ENCODE measurements at places on chromosomes 4 and X.
A peak's percentile ranks its signal among the peaks of the same experiment; 100 is the strongest.

DNA sequence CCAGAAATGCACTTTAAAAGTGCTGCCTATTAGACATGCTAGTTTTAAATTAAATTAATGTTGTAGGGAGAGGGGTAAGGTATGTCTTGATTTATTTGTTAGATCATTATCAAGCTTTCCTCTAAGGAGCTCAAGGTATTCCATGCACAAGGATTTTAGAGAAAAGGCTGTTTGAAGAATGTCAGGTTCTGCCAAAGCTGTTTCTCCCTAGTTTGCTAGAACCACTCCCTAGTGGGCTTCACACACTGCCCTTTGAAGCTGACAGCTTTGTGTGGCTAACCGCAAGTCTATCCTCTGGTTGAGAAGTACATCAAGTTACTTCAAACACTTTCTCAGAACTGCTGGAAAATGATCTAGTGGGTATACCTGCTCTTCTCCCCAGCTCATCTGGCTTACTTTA lies 32.3 kb downstream of the RASL11B start:
- peak; percentile 9 for DNase-seq

DNA sequence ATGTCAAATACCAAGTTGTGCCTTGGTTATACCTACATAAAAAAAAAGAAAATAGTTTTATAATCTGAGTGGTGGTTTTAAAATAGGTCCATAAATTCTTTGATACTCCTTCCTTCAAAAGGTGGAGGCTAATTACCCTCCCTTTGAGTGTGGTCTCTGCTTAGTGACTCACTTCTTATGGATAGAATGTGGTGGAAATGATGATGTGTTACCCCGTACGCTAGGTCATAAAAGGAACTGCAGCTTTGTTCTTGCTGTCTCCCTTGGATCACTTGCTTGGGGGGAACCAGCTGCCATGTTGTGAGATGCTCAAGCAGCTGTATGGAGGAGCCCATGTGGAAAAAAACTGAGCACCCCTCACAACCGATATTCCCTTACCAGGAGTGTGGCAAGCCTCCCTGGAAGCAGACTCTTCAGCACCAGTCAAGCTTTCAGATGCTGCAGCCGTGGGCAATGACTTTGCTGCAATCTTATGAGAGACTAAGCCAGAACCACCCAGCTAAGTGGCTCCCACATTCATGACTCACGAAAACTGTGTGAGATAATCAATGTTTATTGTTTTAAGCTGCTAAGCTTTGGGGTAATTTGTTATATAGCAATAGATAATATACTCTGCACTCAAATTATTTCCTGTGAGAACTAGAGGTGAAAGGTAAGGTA lies 195.0 kb upstream of the GATB start:
- no peak for DNase-seq

DNA sequence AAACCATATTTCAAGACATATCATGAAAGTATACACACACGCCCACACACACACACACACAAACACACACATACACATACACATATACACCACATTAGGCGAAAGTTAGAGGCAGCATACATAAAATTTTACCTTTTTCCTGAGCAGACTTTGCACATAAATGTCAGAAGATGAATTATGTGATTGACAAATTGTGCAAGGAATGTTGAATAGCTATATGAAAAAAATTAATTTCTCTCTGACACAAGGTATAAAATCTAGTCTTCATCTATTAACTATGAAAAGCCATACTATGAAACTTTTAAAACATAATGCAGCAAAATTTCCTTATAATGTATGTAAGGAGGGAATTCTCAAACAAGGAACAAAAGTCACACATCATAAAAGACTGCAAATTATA lies 24.4 kb downstream of the FSTL5 start:
- DNase-seq: no peak

GRCh38 chrX:103918050-103918449 lies 44.4 kb upstream of the TMSB15B start:
- DNase-seq: peak; percentile 19

GRCh38 chr4:91527056-91527455 lies 776.7 kb upstream of the GRID2 start:
- no peak for DNase-seq

DNA sequence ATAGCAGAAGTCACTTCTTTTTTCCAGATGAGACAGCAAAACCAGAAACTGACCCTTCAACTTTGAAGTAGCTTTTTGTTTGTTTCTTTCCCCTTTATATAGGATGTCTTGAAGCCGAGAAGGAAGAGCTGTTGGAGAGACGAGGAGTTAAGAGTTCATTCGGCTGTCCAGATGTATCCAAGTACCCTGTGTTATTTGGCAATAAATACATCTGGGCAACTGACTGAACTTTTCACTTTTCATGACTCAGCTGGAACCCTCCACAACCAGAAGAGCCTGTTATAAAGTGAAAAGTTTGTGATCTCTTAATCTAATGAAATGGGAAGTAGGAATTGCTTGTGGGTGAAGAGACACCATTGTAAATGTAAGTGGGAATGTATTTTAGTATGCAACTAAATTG lies 131.2 kb downstream of the HTR2C start:
- DNase-seq: no peak

- no peak for DNase-seq
Observed at GRCh38 chr4:181308476-181309312, 934.5 kb upstream of the TENM3 start.

DNA sequence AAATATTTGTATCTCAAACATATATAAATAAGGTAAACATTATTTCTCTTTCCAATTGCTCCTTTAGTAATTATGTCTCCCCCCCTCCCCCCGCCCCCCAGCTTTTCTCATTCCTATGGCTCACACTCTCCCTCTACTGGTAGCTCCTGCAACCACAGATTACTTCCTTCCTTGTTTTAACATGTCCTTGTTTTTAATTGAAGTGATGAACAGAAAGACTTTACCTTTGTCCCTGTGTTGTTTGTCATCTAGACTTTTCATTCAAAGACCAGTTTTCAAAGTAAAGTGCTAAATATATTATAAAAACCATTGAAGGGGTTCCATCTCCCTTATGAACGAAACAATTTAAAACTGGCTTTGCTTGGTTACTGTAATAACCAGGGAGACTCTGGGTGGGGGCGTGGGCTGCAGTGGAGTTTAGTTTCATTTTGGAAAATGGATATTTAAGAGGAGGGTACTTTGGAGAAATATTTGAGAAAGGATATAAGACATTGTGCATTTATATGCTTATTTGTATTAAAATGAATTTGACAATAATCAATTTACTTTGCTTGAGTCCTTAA lies 352.9 kb downstream of the RAPGEF2 start:
- peak; percentile 18 for DNase-seq

DNA sequence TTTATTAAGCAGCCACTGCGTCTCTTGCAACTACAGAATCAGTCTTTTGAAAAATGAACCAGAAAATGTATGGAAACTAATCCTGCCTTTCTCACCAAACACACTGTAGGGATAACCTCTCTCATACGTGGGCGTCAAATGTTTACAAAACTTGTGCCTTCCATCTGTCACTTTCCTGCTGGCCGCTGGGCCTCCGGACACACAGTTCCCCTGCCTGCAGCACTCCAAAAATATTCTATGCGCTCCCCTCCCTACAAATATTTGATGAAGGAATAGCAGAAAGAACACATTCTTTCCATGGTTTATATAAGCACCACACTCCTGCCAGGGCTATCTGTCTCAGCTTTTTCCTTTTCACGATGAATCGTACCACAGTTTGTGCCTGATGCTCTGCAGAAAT lies 14.9 kb upstream of the CYTL1 start:
- no peak for DNase-seq

DNA sequence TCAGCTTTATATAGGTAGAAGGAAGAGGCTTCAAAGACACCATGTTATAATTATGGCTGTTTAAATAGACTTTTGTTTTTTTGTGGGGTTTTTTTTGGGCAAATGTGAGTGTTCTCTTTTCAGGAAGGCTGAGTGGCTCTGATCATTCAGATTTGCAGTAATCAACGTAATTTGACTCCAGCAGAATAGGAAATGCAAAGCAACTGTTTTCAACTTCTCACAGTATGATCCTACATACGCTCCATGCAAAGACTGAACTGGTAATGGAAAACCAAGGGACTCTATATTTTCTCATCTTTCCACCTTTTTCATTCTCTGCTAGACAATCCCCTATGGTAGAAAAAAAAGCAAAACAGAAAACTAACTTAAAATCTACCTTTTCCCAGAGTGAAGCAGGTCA lies 10.8 kb downstream of the ADH1B start:
- no peak for DNase-seq

- DNase-seq: no peak
Observed at GRCh38 chr4:152417673-152418072, 118.2 kb downstream of the FBXW7 start.

DNA sequence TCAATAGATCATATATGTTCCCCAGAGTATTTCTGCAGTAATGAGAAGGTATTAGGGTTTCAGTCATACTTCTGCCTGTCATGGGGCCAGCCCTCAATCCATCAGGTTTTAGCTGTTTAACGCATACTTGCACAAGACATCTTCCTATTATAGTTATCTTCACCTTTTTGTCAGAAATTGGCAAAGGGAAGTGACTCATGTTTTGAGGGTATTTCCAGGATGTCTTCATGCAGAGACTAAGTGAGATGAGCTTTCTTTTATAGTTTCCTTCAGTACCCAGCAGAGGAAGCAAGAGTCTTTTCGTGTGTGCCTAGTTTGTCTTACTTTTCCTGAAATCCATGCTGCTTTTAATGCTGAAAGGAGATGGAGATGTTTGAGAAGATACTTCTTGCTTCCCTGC lies 9.5 kb downstream of the CSTF2 start:
- no peak for DNase-seq

DNA sequence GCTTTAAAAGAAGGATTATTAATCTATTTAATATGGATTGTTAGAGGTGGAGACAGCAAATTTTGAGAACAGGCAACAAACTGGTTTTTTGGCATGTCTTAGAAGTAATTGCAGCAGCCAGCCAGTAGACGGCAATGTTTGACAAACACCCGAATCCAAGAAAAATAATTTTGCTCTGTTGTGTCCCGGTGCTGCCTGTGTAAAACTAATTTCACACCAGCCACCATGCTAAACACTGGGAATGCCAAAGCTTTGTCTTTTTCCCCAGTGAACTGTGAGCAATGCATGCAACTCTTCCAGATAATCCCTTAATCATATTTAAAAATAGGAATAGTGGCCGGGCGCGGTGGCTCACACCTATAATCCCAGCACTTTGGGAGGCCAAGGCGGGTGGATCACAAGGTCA lies 25.9 kb downstream of the SMIM31 start:
- no peak for DNase-seq

DNA sequence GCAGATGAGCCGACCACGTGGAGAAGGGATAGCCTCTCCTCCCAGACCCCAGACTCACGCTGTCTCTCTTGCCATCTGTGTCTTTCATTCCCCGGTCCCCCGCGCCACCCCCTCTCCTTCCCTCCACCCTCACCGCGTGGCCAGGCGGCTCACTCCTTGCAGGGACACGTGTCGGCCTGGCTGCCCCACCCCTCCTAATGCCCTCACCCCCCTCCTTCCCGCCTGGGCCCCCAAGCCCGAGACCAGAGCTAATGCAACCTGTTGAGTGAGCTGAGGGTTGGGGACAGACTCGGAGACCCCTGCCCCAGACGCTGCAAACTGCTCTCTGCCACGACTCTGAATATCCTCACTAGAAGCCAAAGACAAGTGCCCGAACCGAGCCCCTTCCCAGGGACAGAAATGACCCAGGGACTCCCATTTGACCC lies 1.8 kb downstream of the SLC38A5 start:
- DNase-seq: peak; percentile 7

- no peak for DNase-seq
Observed at GRCh38 chr4:178672512-178672911, 1230.3 kb upstream of the AGA start.

GRCh38 chr4:13706716-13707115 lies 79.2 kb upstream of the BOD1L1 start:
- DNase-seq: no peak

DNA sequence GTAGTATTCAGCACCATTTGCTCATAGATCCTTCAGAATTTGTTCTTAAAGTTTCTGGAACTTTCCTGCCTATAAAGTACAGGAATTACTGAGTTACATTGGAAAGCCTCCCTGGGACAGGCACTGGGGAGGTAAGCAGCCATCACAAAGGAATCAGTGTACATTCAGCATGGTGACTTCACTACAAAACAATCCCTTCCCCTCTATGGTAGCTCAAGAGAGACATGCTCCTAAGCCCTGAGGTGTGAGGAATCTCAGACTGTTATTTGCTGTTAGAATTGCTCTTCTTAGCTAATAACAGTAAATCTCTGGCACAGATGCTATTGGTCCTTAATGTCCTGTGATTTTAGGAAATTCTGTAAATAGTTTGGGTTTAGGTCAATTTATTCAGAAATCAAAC lies 1898.0 kb upstream of the PCDH7 start:
- DNase-seq: no peak

- DNase-seq: no peak
Observed at GRCh38 chr4:824461-825062, 1.4 kb downstream of the CPLX1 start.

DNA sequence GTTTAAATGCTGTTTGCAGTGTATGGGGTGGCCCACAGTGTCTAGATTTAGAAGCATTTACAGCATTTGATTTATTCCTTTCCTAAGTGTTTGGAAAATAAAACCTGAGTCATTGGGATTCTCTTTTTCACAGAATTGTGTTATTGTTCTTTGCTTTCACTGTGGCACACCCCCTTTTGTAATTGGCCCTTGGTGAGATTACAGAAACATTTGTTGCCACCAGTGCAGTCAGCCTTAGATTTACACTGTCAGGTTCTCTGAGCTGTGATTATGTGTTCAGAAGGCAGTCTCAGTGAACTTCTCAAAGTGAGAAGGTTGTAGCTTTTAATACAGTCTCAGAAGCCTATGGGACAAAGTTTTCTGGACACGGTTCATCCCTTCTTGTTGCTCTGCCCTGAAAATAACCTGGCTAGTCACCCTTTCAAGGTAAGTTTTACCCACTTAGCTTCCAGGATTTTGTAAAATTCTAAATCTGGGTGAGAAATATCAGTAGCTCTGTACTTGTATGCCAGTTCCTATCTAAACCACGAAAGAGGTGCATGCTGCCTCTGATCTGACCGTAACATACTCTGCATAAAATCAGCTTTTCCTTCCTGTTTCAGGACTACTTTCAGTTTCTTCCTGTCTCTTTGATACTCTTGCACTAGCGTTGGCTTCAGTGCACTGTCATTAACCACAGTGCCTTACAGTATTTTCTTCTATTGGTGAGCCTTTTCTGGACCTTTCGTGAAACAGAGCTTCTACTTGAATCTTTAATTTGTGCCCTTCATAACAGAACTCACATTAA lies 12.6 kb downstream of the RUFY3 start:
- peak; percentile 82 for DNase-seq
